HCT116 (cell line): ENCODE measurements at places on chromosomes 16 and 17.

DNA sequence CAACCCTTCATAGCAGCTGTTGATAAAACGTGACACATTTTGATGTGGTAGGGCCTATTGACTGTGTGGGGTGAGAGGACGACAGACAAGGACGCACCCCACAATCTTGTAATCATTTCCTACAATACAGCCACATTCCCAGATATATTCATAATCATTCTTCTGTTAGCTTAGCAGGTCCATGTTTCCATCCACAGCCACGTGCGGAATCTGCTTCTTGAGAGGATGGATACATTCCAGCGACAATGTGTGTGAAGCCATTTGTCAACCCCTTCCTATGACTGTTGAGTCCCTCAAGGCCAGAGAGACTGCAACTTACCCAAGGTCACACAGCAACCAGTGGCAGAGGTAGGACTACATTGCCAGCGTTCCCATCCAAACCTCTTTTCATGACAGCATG is 8.7 kb upstream of the COPS3 start:
- H3K27me3 ChIP-seq: no peaks in the 10 kb centered on the region
- no peak overlapping the region for H3K27ac ChIP-seq
- no peaks in the 10 kb centered on the region for H3K36me3 ChIP-seq
- no peak for DNase-seq
- no peak overlapping the region for H3K4me3 ChIP-seq

- H3K4me1 ChIP-seq: peaks cover 88% of the 10 kb centered on the region
- H3K27me3 ChIP-seq: no peaks in the 10 kb centered on the region
- H3K36me3 ChIP-seq: no peaks in the 10 kb centered on the region
- DNase-seq: peak; percentile 100
- peak overlapping the region; percentile 96 for H3K27ac ChIP-seq
- H3K4me3 ChIP-seq: no peak overlapping the region
Measured at GRCh38 chr17:59786536-59787319, 79.3 kb downstream of the VMP1 start.

DNA sequence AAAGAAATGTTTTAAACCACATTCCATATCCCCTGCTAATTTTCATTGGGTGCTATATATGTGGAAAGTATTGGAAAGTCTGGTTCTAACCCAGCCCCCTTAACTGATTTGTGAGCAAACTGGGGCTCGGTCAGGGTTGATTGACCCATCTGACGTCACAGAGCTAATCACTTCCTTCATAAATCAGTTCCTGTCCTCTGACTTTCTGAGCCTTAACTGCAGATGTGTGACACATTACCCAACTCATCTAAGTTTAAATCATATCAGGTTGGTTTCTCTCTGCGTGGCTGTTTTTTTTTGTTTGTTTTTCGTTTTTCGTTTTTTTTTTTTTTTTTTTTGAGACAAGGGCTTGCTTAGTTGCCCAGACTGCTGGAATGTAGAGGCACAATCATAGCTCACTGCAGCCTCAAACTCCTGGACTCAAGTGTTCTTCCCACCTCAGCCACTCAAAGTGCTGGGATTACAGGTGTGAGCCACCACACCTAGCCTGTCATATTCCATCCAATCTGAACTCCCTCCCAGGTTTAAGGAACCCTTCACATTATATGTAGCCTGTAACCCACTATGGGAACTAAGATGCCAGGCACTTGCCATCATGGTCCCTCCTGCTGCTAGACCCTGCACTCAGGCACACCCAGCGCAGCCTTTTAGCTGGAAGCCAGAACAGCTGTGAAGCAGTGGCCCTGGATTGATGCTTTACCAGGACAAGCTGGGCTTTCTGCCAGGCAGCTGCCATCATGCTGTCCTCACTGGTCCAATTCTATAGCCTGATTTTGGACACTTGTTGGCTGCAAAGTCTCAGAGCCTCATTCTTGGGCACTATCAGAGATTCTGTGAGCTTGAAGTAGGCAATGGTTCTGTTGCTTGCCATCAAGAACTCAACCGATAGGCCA is 6.9 kb upstream of the BPTF start:
- H3K4me3 ChIP-seq: no peak overlapping the region
- H3K27ac ChIP-seq: no peak overlapping the region
- no peak for DNase-seq
- no peaks in the 10 kb centered on the region for H3K27me3 ChIP-seq
- H3K4me1 ChIP-seq: no peaks in the 10 kb centered on the region

DNA sequence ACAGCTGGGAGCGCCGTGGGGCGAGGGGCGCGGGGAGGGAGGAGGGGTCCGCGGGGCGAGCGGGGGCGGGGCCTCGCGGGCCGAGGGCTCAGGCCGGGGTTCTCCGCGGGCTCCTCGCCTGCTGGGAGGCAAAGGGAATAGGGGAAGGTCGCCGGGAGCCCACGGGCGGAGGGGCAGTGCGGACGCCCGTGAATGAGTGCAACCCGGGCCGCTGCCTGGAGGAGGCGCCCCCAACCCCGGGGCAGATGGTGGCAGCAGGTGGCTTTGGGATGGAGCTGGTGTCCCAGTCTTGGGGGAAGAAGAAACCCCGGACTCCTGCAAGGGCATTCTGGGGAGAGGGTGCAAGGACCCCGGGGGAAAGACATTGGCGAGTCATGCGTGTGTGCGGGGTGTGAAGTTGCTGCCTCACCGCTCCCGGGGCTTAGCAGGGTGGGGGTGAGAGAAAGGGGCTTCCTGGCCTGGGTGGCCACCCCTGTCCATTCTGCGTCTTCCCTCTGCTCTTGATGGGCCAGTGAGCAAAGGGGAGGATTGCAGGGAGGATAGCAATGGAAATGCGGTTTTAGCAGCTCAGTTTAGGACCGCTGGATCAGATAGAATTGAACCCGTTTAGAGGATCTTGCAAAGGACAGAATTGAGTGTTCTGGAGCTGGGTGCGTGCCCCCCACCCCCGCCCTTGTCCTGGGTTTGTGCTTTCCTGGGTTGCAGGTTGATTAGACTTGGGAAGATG is 526 bp downstream of the KIAA0513 start:
- peaks cover 39% of the 10 kb centered on the region for H3K4me1 ChIP-seq
- H3K36me3 ChIP-seq: no peaks in the 10 kb centered on the region
- no peak for DNase-seq
- peaks cover 9% of the 10 kb centered on the region; the same call in 1 of the 2 replicates for H3K27me3 ChIP-seq
- peak overlapping the region; percentile 56 for H3K4me3 ChIP-seq

DNA sequence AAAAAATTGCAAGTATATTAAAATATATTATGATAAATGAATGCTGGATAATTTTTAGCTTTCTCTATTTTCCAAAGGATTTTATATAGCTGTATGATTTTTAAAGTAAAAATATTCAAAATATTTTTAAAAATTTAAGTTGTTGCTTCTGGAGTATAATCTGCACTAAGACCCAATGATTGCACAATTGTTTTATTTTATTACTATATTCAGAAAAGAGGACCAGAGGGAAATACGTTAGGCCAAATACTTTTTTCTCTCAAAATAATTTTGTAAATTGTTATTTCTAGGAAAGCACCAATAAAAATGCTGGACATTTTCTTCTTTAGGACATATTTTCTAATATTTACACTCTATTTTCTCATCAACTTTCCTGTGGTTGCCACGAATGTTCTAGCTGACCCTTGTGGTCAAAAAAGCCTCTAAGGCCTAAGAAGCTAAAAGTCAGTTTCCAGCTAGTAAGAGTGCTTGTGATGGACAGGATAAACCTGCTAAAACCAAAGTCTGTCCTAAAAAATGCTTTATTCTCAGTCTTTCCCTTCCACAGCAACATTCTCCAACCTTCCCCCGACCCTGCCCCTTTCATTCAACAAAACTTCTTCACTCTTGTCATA is 31.2 kb downstream of the MMD start:
- no peak overlapping the region for H3K4me3 ChIP-seq
- no peak overlapping the region for H3K27ac ChIP-seq
- no peaks in the 10 kb centered on the region for H3K27me3 ChIP-seq
- H3K4me1 ChIP-seq: no peaks in the 10 kb centered on the region
- H3K36me3 ChIP-seq: 0 out of 2 replicates have a peak, but pooled peaks cover 2% of the 10 kb centered on the region

DNA sequence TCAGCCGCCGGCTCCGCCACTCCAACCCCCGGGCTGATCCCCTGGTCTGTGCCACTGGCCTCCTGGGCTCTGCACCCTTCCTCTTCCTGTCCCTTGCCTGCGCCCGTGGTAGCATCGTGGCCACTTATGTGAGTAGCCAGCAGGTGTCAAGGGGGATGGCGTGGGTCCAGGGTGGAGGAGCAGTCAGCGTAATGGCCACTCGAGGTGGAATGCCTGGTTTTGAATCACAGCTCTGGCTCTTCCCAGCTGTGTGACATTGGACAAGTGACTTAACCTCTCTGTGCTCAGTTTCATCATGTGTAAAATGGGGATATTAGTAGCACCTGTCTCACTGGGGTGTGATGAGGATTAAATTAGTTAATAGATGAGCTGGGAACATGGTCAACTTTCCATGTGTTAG is 2.4 kb upstream of the LAT start:
- H3K4me3 ChIP-seq: no peak overlapping the region
- no peaks in the 10 kb centered on the region for H3K4me1 ChIP-seq
- H3K36me3 ChIP-seq: no peaks in the 10 kb centered on the region; the same call in 1 of the 2 replicates
- no peak overlapping the region for H3K27ac ChIP-seq
- H3K27me3 ChIP-seq: no peaks in the 10 kb centered on the region
- DNase-seq: no peak
